ENCODE measurements at places on chromosomes 4 and X.

- no peak for DNase-seq
Observed at GRCh38 chr4:3390288-3390811, 51.4 kb upstream of the HGFAC start.

DNA sequence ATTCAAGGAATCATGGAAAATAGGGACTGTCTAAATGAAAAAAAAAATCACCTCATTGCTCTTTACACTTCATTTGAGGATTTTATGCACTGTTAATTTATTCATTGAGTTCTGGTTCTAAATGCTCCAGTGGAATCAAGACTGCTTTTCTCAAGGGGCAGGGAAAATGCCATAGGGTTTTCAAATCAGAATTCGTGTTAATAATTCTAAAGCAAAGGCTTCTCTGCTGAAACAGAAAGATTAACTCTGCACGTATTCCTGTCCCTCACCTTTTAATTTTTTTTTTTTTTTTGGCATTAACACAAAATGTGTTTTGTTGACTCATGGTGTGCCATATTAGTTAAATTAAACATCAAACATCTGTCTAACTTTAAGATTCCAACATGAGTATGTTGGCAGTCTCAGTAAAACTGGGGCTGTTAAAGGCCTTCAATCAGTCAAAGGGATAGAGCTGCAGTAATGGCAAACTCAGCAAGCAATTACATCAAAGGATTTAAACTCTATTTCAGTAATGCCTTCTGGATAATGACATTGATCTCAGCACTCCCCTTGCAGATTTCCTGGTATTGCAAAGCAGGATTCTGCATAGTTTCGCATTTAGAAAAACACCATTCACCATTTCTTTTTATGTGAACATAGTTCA is 878.1 kb downstream of the RAPGEF2 start:
- DNase-seq = no peak

DNA sequence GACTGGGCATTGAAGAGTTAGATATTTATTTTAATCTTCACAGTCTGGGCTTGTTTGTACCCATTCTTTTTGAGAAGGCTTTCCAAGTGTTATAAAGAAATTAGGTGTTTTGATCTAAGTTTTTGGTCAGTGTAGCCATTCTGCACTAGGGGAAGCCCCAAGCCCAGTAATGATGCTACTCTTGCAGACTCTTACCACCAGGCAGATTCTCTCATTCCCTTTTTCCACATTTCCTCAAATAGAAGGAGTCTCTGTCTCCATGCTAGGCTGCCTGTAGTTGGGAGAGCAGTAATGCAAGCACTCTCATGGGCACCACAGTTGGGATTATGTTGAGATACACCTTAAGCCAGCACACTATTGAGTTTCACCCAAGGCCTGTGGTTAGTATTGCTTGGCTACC is 21.5 kb downstream of the CDX4 start:
- DNase-seq = no peak

GRCh38 chr4:47383829-47384427 is 79.6 kb downstream of the COMMD8 start:
- peak; percentile 56 for DNase-seq

GRCh38 chrX:14355556-14355955 is 173.8 kb upstream of the GLRA2 start:
- no peak for DNase-seq

- DNase-seq = no peak
Observed at GRCh38 chrX:94256396-94256795, 582.4 kb downstream of the FAM133A start.

DNA sequence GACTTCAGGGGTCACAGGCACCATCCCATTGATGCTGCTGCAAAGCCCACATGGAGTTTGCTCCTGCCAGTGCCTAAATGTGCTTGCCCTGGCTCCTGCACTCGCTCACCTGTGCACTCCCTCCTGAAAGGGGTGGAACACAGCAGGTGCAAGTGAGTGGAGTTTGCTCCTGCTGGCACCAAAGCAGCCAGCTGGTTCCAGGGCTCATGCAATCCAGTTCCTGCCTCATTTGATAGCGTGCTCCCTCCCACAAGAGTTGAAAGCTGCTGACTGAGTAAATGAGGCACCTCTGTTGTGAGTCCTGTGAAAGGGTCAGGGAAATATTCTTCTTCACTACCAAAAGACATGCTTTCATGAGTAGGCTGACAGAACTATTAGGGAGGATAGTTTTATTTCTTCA is 30.5 kb downstream of the CXCL8 start:
- DNase-seq = no peak
